Forelimb muscle (tissue), 1 donor: ENCODE measurements at places on chromosomes 11 and 22.

DNA sequence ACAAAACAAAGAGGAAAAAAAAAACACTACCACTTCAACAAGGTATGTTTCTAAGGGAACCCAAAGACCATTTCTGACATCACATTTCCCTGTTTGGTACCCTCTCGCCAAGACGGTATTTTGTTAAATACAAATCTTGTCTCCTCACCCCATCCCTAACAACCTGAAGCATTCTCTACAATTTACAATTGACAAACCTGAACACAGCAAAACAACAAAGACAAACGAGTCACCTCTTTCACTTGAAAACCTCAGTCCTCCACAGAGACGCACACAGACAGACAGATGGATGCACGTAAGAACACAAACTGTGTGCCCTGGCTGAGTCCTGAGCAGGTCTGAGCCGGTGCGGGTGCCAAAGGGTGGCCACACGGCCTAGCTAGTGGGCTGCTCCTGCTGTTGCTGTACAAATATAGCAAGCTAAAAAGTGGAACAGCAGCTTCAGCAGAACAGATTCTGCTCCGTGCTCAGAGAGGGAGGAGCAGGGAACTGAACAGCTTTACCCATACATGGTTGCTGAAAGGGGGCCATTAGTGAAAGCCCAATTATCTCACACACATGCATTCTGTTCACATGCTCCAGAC, 28.5 kb downstream of the CELF1 start:
- DNase-seq, result no peak

DNA sequence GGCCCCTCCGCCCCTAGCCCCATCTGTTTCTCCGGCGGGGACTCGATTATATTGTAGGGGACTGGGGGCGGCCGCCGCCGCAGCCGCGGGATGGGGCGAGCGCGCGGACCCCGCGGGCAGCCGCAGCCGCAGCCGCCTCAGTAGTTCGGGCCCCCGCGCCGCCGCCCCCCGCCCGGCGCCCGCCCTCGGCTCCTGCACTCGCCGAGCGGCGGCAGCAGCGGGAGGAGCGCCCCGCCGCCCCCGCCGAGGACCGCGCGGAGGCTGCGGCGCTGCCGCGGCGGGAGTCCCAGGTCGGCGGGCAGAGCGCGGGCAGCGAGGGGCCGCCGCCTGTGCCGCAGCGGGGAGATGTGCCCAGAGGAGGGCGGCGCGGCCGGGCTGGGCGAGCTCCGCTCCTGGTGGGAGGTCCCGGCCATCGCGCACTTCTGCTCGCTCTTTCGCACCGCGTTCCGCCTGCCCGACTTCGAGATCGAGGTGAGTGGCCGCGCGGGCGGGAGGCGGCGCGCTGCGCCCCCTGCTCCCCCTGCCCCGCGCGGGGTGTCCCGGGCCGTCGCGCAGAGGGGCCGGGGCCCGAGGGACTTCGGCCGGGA, at the start of gene CECR2:
Gene CECR2 (plus strand): TSS at position 22 of the 587 bp plus-strand sequence. CDS start 324 bp downstream, at position 346.
- no peak for DNase-seq

DNA sequence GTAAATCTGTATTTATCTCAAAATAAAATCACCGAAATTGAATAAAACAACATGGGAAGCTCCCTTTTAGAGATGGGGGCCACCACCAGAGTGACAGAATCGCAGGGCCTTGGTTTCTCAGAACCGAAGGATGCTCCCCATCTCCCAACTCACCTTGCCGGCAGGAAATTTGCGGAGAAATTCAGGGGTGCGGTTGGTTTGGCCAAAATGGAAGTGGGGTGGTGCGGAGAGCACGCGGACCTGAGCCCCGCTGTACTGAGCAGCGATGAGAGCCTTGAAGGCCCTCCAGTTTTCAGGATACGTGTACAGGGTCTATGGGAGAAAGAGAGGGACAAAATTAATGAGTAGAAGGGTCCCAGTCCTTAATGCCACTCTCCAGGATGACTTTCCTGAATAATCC, 1.3 kb downstream of the EEF1G start:
- DNase-seq, result no peak

DNA sequence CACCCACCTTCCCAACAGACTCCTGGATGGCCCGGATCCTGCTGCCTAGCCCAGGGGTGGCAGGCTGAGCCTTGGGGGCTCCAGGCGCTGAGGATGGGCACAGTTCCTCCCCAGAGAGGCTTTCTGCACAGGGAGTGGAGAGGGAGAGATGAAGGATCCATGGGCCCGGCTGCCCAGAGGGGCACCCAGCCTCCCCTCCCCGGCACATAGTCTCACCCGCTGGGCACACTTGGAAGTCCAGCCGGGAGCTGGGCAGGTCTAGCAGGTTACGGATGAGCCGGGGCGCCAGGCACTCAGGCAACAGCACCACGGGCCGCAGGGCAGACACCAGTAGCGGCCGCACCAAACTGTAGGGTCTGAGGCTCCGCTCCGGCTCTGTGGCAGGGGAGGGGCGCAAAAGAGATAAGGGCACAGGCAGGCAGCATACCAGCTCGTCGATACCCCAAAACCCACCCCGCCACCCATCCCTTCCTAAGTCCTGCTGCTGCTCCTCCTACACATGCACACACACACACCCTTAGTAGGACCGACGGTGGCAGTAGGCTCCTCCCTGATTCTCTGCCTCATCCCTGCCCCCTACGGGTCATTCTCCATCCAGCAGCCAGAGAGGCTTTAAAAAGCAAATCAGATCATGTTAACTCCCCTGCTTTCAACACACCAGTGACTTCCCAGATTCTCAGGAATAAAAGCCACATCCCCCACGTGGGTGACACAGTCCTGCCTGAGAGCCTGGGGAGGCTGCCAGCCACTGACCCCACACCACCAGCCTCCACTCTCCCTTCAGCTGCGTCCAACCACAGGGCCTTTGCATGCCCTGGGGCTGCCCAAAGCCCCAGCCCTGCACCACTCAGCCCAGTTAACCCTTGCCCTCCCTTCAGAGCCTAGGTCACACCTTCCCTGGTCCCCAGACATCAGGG, 6.5 kb upstream of the MFNG start:
- DNase-seq, result no peak

DNA sequence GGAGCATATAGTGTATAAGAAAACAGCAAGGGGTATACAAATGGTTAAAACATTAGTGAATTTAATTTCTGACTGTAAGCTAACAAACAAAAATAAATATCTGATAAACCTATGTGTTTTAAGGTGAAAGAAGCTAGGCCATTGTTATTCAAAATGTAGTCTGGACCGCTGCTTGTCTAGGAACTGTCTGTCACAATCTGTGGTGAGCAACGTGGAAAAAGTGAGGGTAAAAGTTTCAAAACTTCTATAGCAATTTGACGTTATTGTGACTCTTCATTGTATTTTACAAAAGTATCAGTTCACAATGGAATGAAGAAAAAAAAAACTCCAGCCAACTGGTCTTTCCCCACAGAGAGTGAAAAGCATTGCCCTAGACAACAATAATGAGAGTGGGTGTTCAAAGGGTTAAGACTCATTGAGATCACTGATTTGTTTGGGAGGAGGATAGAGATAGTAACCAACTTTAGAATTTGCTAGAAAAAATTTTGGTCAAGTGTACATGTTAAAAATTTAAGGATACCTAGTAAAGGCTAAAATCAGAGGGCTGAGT, 79.1 kb downstream of the UVRAG start:
- no peak for DNase-seq

- DNase-seq, result no peak
Observed at GRCh38 chr11:11981364-11981763, 27.1 kb downstream of the DKK3 start.

DNA sequence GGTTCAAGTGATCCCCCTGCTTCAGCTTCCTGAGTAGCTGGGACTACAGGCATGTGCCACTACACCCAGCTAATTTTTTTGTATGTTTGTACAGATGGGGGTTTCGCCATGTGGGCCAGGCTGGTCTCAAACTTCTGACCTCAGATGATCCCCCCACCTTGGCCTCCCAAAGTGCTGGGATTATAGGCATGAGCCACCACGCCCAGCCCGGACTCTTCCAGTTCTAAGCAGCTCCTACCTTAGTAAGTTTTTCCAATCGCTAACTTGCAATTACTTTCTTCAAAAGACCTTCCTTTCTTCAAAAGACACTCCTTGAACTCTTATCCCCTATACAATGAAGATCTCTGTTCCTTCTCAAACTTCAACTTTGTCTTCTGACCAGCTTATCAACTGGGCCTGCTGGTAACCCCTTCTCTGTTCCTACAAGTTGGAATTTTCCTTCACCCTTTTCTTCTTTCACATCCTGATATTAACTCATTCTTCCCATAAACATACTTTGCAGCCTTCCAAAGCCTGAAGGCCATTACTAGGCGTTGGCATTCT, 25.8 kb downstream of the RBFOX2 start:
- no peak for DNase-seq

DNA sequence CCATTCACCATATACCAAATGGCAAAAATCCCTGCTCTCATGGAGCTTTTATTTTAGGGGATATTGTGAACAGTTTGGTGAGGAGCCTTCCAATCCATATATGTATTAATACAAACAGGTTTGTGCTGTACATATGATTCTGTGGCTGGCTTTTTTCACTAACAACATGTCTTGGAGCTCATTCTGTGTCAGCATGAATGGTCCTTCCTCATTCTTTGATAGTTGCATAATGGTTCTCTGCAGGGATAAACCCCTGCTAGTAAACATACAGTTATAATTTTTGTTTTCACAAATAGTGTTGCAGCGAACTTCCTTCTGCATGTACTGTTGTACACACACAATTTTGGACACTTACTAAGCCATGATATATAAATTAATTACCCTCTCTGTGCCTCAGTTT, 8.3 kb downstream of the PRR5L start:
- DNase-seq, result no peak

- no peak for DNase-seq
Observed at GRCh38 chr11:35852056-35852455, 91.8 kb upstream of the LDLRAD3 start.

- DNase-seq, result peak; percentile 16
Observed at GRCh38 chr11:10225553-10225952, 68.5 kb downstream of the SBF2 start.

GRCh38 chr11:34521265-34521664, 7.7 kb upstream of the ELF5 start:
- no peak for DNase-seq

DNA sequence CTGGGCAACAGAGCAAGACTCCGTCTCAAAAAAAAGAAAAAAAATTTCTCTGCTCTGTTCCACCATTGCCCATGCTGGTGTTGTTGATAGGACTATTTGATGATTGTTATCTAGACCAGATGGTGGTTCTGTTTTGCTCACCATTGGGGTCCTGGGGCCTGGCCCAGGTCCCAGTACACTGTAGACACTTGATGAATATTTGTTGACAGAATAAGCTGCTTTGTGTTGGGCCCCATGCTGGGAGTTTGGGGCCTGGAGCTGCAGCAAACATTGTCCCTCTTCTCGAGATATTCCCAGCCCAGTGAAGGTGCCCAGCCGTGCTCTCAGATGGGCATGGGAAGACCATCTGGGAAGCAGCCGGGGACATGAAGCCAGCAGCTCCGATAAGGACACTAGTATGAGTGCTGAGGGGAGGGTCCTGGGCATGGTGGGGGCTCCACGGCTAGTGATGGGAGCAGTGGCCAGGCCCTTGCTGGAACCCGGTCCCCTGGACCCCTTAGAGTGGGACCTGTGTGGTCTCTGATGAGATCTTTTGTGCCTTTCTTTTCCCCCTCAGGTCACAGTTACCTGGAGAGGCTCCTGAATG, 13.6 kb downstream of the INCENP start:
- no peak for DNase-seq

- no peak for DNase-seq
Observed at GRCh38 chr22:27783436-27784119, 18.0 kb downstream of the MN1 start.
